ENCODE measurements at places on chromosomes 6 and 20.

DNA sequence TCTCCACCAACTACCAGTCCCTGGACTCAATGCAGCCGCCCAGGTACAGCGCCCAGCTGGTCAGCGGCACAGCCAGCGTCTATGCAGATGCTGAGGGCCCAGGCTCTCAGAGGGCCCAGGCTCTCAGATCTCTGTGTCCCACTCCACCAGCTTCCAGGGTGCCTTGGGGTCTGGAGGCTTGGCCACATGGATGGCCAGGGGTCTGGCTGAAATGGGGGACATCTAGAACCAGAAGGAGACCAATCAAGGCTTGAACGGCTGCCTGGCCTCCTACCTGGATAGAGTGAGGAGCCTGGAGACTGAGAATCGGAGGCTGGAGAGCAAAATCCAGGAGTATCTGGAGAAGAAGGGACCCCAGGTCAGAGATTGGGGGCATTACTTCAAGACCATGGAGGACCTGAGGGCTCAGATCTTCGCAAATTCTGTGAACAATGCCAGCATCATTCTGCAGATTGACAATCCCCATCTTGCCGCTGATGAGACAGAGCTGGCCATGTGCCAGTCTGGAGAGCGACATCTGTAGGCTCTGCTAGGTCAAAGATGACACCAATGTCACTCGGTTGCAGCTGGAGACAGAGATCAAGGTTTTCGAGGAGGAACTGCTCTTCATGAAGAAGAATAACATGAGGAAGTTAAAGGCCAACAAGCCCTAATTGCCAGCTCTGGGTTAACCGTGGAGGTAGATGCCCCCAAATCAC is 44.1 kb upstream of the GRM4 start:
- DNase-seq: no peak

GRCh38 chr20:33773412-33774089 is 37.6 kb upstream of the CHMP4B start:
- DNase-seq: no peak

GRCh38 chr6:35295521-35296315 is 1.9 kb upstream of the DEF6 start:
- no peak for DNase-seq

GRCh38 chr6:8991844-8992243 is 556.5 kb upstream of the SLC35B3 start:
- no peak for DNase-seq

GRCh38 chr20:58088625-58089024 is 139.8 kb downstream of the ANKRD60 start:
- no peak for DNase-seq

DNA sequence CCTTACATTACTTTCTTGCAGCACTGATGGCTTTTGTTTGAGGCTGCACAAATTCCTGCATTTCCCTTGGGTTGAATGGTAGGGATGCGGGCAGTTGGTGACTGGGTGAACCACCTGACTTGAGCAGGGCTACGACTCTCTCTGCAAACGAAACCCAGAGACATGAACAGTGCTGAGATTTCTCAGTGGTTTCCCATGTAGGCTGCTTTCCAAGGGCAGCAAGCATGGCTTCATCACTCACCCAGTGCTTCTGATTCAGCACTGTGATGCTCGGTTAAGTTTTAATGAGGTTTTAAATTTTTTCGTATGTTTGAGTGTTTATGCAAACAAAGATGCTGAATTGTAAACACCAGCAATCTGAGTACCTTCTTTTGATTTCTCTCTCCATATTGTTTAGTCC is 127.2 kb downstream of the MTHFD1L start:
- no peak for DNase-seq

DNA sequence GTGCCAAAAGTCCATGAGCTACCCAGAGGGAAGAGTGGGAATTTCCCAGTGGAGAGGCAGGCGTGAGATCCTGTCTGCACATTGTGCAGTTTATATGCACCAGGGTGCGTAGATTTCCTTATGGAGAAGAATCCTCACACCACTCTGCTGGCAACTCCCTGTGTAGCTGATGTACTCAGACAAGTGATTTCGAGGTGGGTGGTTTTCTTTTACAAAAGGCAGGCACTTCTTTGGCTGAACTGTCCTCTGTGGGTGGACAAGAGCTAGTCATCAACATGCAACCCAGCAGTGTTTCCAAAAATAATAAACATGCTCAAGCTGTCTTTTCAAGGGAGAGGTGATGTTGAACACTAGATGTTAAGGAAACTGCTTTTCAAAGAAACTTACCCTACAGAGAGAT is 121.7 kb upstream of the NXT1 start:
- peak; percentile 31 for DNase-seq

- DNase-seq: peak; percentile 21
These were observed 731.6 kb upstream of the GJE1 start for GRCh38 chr6:141401168-141401567.

DNA sequence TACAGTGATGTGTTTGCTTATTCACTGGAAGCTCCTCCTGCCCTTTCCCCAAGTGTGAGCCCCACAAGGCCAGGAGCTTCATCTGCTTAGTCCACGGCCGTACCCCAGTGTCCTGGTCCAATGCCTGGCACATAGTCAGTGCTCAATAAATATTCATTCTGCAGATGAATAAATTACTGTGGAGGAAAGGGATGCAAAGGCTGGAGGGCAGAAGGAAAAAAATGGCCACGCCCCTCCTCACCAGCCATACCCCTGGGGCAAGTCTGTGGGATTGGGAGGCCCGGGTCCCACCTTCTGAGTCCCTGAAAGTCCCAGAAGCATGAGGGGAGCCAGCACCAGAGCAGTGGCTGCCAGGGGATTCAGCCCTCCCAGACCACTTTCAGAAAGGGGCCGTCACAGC is 65.5 kb downstream of the GRM4 start:
- no peak for DNase-seq

- no peak for DNase-seq
These were observed 995.9 kb upstream of the ADGRB3 start for GRCh38 chr6:67639161-67639560.
